ENCODE measurements at places on chromosomes 1 and 21.

GRCh38 chr21:25422610-25423608 is 184.4 kb downstream of the MRPL39 start:
- no peak for DNase-seq

DNA sequence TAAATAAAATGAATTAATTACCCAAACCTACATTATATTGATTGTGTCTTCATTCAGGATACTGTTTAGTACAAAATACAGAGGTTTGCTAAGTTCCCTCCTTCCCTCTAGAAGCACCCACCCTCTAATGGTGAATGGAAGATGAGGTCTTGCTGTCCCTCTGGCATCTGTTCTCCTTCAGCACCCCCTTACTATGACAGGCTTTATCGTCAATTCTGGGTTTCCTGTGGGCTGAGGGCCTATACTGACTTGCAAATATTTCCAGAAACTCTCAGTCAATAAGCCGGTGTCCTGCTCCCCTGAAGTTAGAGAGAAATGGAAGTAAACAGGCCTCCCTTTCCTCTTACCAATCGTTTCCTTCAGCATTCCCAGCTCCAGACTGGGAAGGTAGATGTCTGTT is 13.2 kb downstream of the LAX1 start:
- DNase-seq = no peak

DNA sequence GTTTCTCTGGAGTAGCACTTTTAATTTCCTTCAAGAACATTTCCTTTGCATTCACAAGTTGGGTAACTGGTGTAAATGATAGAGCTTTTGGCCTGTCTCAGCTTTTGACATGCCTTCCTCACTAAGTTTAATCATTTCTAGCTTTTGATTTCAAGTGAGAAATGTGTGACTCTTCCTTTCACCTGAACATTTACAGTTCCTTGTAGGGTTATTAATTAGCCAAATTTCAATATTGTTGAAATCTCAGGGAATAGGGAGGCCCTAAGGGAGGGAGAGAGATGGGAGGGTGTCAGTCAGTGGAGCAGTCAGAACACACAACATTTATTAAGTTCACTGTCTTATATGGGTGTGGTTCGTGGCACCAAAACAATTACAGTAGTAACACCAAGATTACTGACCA is 14.2 kb downstream of the AADACL3 start:
- DNase-seq = no peak

- peak; percentile 62 for DNase-seq
Measured at GRCh38 chr1:220696863-220697231, 6.7 kb downstream of the C1orf115 start.
